Left ventricle myocardium superior (tissue), 1 donor: ENCODE measurements at places on chromosomes 4 and X.

GRCh38 chr4:182955411-182955810 lies 38.2 kb upstream of the DCTD start:
- DNase-seq = no peak

DNA sequence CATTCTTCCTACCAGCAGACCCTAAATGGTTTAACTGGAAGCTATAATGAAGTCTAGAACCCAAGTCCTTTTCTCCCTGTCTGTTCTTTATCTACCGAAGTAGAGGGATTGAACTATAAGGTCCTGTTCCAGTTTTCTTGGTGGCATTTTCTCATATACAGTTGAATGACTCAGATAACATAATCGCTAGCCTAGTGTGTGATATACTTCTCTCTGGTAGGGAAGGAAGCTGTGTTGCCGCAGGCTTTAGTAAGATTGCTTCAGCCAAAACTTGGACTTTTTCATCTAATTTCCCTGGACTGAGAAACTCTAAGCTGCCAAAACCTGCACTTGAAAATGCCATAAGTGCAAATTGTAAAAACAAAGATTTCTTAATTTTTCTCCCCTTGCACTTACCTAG lies 123.4 kb downstream of the NWD2 start:
- DNase-seq = no peak

DNA sequence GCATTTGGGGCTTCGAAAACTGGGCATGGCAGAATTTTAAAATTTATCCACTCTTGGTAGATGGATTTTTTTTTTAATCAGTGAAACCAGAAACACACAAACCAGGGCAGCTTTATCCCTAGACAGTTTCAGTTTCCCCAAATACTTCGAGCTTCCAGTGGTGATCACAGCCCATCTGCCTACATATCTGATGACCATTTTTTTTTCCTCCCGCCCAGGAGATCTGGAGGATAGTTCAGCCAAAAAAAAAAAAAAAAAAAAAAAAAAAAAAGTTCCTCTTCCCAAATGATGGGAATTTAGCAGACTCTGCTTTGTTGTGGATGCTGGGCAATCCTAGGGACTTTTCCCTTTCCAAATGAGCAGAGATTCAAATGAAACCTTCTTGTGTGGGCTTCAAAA lies 1.0 kb upstream of the TBC1D9 start:
- DNase-seq = no peak

DNA sequence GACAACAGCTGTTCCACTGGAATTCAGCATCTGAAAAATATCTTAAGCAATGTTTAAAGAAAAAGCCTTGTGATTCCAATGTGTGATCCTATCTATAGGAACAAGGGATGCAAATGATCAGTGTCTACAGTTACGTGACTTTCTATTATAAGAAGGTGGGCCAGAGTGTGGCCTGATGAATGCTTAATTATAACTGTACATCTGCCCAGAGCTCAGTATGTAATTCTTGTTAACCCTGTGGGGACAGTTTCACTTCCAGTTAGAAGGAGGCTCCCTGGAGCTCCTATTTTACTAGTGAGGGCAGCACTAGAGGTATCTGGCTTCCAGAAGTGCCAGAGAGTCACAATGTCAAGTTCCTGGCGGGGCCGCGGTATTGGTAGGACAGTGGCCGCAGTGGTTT lies 288.5 kb downstream of the USP46 start:
- DNase-seq = no peak

GRCh38 chr4:174358829-174359228 lies 75.1 kb downstream of the CEP44 start:
- no peak for DNase-seq

GRCh38 chrX:115333446-115333845 lies 43.9 kb downstream of the LUZP4 start:
- no peak for DNase-seq

- no peak for DNase-seq
These were observed 18.5 kb upstream of the RBM47 start for GRCh38 chr4:40648131-40648530.

- DNase-seq = no peak
These were observed 33.8 kb downstream of the ALPK1 start for GRCh38 chr4:112330921-112331320.

GRCh38 chr4:165369522-165369921 lies 9.3 kb upstream of the CPE start:
- no peak for DNase-seq

- no peak for DNase-seq
These were observed 228.5 kb downstream of the PCDH7 start for GRCh38 chr4:30948653-30949052.

DNA sequence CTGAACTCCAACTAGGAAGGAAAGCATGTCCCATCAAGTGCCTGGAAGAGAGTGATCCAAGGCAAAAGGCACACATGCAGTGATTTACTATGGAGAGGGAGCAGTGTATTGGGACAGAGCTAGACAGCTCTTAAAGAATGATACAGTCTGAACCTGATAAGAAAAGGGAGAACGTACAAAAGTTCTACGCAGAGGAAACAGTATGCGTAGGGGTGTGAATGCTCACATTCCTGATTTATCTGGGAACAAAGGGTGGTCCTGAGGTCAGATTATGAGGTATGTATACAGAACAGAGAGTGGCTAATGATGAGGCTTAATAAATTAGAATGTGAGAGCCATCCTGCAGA lies 12.0 kb downstream of the HS3ST1 start:
- DNase-seq = no peak

- no peak for DNase-seq
These were observed 58.3 kb downstream of the PDHA2 start for GRCh38 chr4:95898226-95898625.
